ENCODE measurements at places on chromosomes 5 and 9. TPM values are rescaled to one million over a fixed set of nuclear protein-coding genes. Genes with fewer than 3 reads are reported as not detected.

GRCh38 chr5:160802592-160802991 lies 49.4 kb downstream of the ATP10B start:
- peak; percentile 32 for DNase-seq

DNA sequence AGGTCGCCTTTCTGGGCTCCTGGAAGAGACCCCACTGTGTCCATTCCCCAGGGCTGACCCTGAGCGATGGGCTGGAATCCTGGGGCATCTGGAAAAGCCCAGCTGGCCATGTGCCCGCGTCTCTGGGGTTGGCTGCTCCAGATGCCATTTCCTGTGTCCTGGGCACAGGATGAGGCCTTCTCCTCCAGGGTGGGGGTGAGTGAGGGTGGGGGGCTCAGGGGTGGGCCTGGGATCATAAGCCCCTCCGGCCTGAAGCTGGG lies 30.7 kb downstream of the PAEP start:
- no peak for DNase-seq

DNA sequence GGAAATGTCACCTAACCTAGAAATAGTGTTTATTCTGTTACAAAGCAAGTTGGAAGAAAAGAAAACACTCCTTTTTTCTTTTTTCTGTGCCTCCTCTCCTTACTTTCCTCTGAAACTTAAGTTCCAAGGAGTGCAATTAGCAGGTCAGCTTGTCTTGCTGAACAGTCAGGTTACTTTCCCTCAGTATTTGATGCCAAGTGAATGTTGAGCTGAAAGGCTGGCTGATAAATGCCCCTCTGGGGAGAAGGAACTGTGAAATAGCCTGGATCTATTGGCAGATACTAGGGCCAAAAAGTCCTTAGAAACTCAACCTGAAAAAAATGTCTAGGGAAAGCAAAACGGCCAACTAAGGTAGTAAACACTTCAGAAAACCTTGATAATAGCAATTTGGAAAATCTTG lies 43.6 kb downstream of the GRIA1 start:
- no peak for DNase-seq

DNA sequence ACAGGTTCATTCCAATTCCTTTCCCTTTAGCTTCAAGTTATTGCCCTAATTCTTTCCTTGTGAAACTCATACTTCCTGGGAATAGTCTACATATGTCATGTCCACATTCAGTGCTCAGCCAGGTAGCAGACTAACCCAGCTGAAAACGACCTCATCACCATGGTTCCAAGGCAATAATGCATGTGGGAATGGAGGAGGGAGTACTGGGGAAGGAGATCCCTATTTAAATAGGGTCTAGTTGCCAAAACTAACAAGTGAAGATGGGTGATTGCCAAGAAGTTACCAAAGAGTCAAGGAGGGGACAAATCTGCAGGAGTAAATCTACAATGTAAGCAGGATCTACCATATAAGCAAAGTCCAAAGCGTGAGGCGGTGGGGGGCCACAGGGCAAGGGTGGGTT lies 47.3 kb upstream of the MCTP1 start:
- no peak for DNase-seq

DNA sequence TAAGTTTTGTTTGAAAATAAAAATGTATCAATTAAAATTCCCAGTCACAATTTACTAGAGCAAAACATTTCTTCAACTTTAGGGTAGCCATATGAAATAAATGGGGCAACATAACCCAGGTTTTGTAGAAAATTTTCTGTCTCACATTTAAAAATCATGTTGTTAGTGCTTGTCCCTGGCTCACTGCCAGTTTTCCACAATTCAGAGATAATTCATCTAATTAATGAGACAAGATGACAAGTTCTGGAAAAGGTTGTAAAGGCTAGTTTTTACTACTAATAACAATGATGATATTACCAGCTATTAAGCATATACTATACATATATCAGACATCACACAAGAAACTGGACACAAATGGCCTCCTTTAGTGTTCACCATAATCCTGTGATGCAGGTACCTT lies 45.9 kb downstream of the MEGF9 start:
- DNase-seq = no peak

GRCh38 chr5:150213530-150213929 lies 23.7 kb downstream of the SLC6A7 start:
- peak; percentile 12 for DNase-seq

- DNase-seq = no peak
Measured at GRCh38 chr9:138065287-138065686, 187.7 kb downstream of the CACNA1B start.

DNA sequence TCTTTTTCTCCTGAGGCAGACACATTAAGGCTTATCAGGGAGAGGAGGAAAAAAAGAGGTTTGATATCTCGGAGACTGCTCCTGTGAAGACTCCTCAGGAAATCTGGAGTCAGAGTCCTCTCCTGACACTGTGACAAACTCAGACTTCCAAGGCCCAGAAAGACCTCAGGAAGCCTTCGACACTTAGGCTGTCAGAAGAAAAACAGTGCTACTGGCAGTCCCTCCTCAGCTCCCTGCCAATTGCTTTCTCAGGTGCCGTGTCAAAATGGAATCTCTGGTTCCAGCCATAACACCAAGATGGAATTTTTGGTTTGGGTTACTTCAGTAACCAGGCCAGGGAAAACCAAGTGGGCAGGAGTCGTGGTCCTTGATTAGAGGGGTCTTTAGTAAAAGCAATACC lies 4.1 kb downstream of the STK10 start:
- DNase-seq = no peak

GRCh38 chr9:38065369-38066075 lies 3.5 kb downstream of the SHB start:
- DNase-seq = no peak

DNA sequence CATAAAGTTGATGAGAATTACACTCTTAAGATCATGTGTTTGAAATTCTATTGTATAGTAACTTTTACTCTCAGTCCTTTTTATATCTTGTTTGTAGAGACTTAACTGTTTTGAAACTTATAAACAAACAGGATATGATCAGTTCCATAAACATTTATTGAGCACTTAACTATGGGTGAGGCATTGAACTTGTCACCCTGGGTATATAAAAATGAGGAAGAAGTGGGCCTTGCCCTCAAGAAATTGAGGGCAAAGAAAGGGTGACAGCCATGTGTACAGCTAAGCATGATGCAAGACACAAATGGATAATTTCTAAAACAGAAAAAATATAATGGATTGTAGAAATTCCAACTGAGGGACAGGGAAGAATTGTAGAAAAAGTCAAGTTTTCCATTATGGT lies 15.7 kb downstream of the UNC13B start:
- no peak for DNase-seq

- DNase-seq = no peak
Measured at GRCh38 chr5:172891716-172892421, 57.8 kb downstream of the ERGIC1 start.

DNA sequence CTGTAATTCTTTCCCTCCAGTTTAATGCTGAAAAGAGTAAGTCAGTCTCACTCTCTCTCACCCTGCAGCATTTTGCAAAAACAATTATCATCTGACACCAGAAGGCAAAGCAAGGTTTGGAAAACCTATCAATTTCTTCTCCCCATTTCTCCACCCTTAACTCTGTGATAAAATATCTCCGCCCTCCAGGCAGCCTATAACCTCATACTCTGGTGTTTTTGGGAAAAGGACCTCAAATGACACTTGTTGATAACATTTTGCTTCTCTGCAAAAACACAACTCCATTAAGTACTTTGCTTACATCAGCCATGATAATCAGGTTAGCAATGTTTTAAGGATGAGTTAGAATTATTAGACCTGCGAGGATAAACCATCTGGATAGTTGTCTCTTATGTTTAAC lies 2.3 kb downstream of the ANKH start:
- no peak for DNase-seq

DNA sequence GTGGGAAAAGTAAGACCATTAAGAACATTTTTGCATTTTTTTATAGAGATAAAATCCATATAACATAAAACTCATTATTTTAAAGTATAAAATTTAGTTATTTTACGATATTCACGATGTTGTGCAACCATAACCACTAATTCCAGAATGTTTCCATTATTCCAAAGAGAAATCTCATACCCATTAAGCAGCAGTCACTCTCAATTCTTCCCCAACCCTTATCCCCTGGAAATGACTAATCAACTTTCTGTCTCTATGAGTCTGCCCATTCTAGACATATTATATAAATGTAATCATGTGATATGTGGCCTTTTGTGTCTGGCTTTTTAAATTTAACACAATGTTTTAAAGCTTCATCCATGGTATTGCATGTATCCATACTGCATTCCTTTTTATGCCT lies 115.6 kb upstream of the ADAMTSL1 start:
- DNase-seq = no peak

- DNase-seq = no peak
Measured at GRCh38 chr9:341634-342421, 127.2 kb downstream of the DOCK8 start.

DNA sequence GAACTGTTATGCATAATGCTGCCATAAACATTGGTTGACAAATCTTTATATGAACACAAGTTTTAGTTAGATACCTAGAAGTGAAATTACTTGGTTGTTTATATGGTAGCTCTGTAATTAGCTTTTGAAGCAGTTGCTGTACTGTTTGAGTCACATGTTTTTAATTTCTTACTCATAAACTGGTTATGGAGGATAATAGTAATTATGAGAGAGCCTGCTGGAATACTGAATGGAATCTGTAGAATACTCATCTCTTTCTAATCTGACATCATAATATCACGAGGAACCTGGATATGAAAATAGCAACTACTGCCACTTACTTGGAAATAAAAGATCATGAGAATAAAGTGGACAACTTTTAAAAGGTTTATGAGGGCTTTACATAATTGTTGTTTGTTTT lies 509.2 kb downstream of the CETN3 start:
- DNase-seq = no peak

DNA sequence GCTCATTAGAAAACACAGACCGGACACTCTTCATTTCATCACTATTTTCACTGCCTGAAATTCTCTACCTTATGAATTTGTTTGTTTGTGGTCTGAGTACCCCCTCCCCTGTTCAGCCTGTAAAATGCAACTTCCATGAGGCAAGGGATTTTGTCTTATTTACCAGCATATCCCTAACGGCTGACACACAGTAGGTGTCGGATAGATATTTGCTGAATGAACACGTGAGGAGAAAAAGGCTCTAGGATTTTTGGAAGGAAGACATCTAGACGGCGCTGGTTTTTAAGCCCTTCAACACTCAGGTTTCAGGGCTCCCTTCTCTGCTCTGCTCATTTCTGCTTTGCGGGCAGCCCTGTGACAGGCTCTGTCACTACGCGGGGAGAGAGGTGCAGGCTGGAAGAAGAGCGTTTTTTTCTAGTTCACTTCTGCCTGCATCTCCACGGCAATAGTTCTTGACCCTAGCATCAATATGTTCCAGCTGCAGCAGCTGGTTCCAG lies 41.0 kb downstream of the KCNMB1 start:
- no peak for DNase-seq

GRCh38 chr9:100341889-100342288 lies 10.9 kb downstream of the TEX10 start:
- no peak for DNase-seq

DNA sequence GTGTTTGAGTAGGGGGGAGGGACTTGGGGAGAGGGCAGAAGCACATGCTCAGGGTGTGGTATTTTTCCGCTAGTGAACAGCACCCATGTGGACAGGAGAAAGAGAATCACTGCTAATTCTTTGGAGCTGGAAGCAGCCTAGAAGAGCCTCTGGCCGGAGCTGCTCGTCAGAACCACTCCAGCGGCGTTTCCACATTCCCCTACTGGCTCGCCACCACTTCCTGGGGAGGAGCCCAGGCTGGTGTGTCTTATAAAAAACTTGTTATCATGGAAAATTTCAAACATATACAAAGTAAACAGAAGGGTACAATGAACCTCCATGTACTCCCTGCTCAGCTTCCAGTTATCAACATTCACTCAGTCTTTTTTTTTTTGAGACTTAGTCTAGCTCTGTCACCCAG lies 26.7 kb downstream of the LHX2 start:
- DNase-seq = no peak

DNA sequence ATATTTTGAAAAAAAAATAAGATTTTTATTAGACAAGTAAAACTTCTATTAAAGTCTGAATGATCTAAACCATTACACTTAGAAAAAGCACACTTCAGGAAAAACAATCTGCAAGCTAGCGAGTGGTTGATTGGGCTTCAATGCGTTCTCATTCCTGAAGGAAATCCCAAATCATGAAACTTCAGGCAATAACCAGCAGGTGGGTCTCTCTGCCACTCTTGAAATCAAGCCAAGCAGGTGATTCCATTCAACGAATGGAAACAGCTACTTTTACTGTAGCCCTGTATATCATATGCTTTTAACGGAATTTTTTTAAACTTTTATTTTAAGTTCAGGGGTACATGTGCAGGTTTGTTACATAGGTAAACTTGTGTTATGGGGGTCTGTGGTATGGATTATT lies 234.5 kb upstream of the TRPM3 start:
- DNase-seq = no peak

- no peak for DNase-seq
Measured at GRCh38 chr9:20903212-20903611, 128.2 kb downstream of the HACD4 start.

- peak; percentile 63 for DNase-seq
Measured at GRCh38 chr9:19464764-19465585, 56.2 kb downstream of the ACER2 start.

DNA sequence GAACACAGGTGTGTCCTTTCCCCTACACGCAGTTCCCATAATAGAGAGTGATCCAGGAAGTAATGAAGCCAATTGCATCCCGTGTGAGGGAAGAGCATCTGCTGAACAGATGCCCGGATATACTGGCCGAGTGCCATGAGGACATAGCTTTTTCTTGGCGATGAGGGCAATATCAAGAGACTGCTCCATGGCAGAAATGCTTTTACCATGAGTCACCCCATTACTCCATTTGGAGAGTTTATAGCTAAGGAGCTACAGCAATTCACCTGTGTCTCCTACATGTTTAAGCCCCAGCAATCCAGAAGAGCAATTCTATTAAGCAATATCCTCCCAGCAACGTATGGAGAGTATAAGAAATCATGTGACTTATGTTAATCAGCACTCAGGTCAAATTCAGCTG lies 222.0 kb upstream of the KLF4 start:
- DNase-seq = peak; percentile 96

DNA sequence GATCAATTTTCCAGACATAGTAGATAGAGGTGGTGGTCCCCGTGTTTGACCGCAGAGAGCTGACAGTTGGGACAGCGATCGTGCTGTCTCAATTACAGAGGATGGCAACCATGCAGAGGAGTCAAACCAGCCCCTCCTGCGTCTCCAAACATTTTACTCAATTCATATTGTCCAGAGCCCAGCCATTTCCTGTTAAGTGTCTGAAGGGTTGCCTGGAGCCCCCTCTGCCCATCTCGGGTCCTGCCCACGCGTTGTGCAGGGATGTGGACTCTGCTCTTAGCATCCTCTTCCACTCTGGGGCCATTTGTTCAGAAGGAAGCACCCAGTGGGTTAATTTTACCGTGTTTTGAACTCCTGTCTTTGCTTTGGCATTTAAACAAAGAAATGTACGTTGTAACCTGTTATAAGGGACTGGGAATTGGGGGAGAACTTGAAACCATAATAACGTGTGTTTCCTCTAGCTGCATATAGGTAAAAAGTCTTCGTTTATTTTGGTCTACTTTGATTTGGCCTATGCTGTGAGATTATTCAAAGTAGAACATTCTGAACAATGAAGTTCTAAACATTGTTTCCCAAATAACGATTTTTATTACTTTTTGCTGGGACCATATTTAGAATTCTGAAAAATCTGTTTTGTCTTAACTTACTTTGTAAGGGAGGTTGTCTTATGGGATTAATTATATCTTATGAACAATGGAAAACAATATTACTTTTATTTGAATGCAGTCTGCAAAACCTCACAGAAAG lies 876 bp downstream of the EGFLAM start:
- no peak for DNase-seq

CDC25C gene
- 16.9 TPM for total RNA-seq

SLC31A1 gene
- 15.1 TPM for total RNA-seq

HRCT1 gene
- 2.1 TPM for total RNA-seq

OGN gene
- not detected for total RNA-seq

SLC46A2 gene
- not detected for total RNA-seq

GABRA1 gene
- total RNA-seq = not detected

NDUFS4 gene
- total RNA-seq = 78.8 TPM
